Naive B cell (primary cell): ENCODE measurements at places on chromosomes 6 and 20. TPM values are rescaled to one million over a fixed set of nuclear protein-coding genes. Genes with fewer than 3 reads are reported as not detected.

The BCAS1 gene
- polyA plus RNA-seq, result 0.19 TPM

The C6orf58 gene
- not detected for polyA plus RNA-seq

The CPXM1 gene
- polyA plus RNA-seq, result not detected

The ECT2L gene
- polyA plus RNA-seq, result 0.11 TPM

The RAET1E gene
- not detected for polyA plus RNA-seq

The ELOVL4 gene
- not detected for polyA plus RNA-seq

The SSTR4 gene
- polyA plus RNA-seq, result not detected

The GSTA2 gene
- polyA plus RNA-seq, result not detected

The PCK1 gene
- not detected for polyA plus RNA-seq

The VGLL2 gene
- polyA plus RNA-seq, result not detected

The MYMX gene
- not detected for polyA plus RNA-seq

The MYL9 gene
- polyA plus RNA-seq, result 0.57 TPM

The FAM229B gene
- 4.3 TPM for polyA plus RNA-seq

The LY6G5C gene
- 0.98 TPM for polyA plus RNA-seq

The PBOV1 gene
- not detected for polyA plus RNA-seq

The RSPH4A gene
- polyA plus RNA-seq, result not detected

The EYS gene
- 0.11 TPM for polyA plus RNA-seq

The TMC2 gene
- not detected for polyA plus RNA-seq

The LST1 gene
- 29.2 TPM for polyA plus RNA-seq

The IL17F gene
- polyA plus RNA-seq, result not detected

The ZNF311 gene
- not detected for polyA plus RNA-seq

The FHL5 gene
- not detected for polyA plus RNA-seq

The ATP6V1G2 gene
- polyA plus RNA-seq, result not detected

The SLC44A4 gene
- polyA plus RNA-seq, result not detected

The BMP7 gene
- polyA plus RNA-seq, result not detected

The FOXA2 gene
- polyA plus RNA-seq, result not detected

The PDYN gene
- not detected for polyA plus RNA-seq

The CRISP3 gene
- not detected for polyA plus RNA-seq

The FAM209B gene
- polyA plus RNA-seq, result not detected

The GSTA3 gene
- not detected for polyA plus RNA-seq

The TRIM31 gene
- not detected for polyA plus RNA-seq

The TAGAP gene
- 259 TPM for polyA plus RNA-seq

The LTB gene
- 2,160 TPM for polyA plus RNA-seq

The BTNL2 gene
- polyA plus RNA-seq, result not detected
